ENCODE measurements at places on chromosomes 16 and 17. TPM values are rescaled to one million over a fixed set of nuclear protein-coding genes. Genes with fewer than 3 reads are reported as not detected.
A peak's percentile ranks its signal among the peaks of the same experiment; 100 is the strongest.

MYLK3 gene
- total RNA-seq: 1.4 TPM

FTO gene
- total RNA-seq: 67.2 TPM

SEC14L5 gene
- 0.72 TPM for total RNA-seq

HSD11B2 gene
- 1.4 TPM for total RNA-seq

FBXW10 gene
- total RNA-seq: 0.24 TPM

MAPK8IP3 gene
- 60.2 TPM for total RNA-seq

CMTM2 gene
- not detected for total RNA-seq

SRP68 gene
- 18.3 TPM for total RNA-seq

TP53TG3F gene
- total RNA-seq: 0.48 TPM

KRTAP9-2 gene
- not detected for total RNA-seq

GRCh38 chr17:4386406-4386805 lies 19.9 kb upstream of the UBE2G1 start:
- no peak for DNase-seq

DNA sequence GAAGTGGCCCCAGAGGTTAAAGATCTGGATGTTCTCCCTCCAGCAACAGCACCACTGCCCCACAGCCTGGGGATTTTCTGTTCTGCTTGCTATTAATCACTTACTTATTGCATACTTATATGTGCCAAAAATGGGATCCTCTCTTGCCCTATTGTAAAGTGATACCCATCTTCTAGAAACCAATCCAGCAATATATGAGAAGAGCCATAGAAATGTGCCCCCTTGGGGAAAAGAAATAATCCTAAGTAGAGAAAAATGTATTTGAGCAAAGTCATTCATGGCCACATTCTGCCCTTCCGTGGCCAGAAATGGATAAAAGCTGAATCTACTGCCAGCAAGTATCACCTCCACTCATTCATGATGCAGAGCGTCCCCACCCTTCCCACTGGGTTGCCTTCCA lies 20.9 kb downstream of the SOST start:
- DNase-seq: no peak

DNA sequence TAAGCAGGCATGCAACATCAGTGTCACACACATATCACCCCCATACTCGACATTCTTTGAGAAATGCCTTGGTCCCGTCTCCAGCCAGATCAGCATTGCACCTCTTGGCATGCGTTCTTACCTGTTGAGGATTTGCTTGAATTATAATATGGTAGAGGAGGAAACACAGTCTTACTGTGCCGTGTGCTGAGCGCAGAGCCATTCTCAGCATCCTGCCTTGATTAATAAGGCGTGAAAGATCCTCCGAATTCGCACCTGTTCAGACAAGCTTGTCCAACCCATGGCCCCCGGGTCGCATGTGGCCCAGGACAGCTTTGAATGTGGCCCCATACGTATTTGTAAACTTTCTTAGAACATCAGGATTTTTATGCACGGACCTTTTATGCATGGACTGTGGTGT lies 408.1 kb downstream of the WWOX start:
- DNase-seq: no peak

GRCh38 chr17:80116276-80116920 lies 15.0 kb downstream of the GAA start:
- DNase-seq: no peak

DNA sequence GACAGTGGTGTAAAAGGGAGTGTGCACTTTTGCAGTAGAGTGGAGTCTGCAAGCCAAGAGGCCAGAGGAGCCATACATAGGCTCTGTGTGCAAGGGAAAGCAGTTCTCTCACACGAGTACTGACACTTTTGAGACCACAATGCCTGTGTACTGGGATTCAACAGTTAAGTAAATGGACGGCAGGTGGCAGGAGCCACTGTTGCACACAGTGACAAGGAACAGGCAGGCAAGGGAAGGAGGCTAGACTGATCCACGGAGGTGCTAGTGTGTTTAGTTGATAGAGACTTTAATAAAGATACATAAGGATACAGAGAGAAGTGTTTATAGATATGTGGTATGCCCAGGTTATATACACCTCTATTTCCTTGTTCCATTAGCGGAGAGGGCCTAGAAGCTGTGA lies 67.0 kb downstream of the MPRIP start:
- DNase-seq: no peak

DNA sequence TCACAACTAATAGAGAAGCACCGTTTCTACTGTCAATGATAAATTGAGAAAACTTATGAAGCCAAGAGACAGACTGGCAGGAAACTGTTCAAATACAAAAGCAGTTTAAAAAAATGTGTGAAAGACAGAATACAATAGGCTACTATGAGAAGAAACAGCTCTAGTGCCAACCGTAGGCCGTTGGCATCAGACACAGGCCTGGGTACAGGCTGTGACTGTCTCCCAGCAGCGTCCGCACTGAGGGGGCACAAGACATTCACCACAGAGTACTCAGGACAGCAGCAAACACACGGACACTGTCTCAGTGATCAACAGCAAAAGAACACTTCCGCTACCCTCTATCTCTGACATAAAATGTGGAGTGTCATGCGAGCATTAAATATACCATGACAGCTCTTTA lies 7.8 kb upstream of the C1QBP start:
- DNase-seq: no peak

GRCh38 chr16:70407811-70408274 lies 31.1 kb downstream of the ST3GAL2 start:
- DNase-seq: no peak

DNA sequence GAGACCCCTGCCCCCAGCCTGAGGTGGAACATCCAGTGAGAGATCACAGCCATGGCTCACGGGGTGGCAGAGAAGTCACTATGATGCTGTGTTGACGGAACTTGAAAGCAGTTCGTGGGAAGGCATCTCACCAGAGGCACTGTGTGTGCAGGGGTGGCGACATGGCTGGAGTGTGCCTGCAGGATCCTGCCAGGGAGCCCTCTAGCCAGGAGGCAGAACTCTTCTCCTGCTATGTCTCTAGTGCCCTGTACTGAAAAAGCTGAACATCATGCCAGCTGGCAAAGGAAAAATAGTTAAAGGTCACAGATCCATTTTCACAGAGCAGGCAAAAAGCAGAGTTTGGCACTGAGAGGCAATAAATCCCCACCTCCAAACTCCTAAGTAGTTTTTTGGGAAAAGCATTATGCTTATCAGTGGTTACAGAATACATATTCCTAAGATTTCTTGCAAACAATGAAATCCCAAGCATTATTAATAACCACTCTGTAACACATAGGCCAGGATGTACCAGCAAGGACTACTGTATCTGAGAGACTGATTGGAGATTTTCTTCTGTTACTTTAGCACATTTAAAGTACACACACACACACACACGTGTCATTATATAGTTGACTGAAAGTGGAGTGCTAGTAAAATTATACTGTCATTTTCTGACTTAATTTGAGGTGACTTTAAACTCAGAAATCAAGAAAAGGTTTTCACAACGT lies 36.8 kb downstream of the TNRC6C start:
- DNase-seq: no peak

- no peak for DNase-seq
Observed at GRCh38 chr17:41692722-41693521, 4.2 kb downstream of the EIF1 start.

DNA sequence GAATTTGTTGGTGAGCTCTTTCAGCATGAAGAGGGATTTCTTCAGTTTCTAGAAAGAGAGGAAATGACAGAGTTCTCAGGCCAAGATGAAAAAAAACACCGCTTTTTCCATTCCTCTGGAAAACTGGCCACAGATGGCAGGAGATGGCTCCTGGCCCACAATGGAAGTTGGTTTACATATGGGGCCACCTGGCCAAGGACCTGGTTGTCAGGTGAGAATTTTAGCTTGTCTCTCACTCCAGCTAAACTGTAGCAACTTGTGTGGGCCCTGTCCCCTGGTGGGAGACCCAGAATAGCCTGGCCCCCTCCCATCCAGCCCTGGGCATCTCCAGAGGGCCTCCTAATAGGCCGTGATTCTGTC lies 33.6 kb downstream of the LGALS9 start:
- no peak for DNase-seq

GRCh38 chr16:25959221-25959620 lies 267.5 kb downstream of the HS3ST4 start:
- no peak for DNase-seq

DNA sequence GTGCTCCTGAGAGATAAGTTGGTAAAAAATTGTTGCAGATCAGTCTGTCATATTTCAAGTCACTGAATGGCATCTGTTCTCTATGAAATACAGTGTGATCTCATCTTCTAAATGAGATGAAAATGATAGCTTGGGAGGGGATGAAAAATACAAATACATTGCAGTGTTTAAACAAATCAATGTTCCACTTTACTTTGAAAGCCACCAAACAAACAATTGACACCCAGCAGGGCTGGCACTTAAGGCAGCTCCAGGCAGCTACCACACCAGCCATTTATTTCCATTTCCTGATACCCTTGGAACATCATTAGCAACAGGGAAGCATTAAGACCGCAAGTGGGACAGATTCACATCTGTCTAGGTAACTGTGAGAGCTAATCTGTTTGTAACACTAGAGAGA lies 827.6 kb upstream of the KIF2B start:
- no peak for DNase-seq

DNA sequence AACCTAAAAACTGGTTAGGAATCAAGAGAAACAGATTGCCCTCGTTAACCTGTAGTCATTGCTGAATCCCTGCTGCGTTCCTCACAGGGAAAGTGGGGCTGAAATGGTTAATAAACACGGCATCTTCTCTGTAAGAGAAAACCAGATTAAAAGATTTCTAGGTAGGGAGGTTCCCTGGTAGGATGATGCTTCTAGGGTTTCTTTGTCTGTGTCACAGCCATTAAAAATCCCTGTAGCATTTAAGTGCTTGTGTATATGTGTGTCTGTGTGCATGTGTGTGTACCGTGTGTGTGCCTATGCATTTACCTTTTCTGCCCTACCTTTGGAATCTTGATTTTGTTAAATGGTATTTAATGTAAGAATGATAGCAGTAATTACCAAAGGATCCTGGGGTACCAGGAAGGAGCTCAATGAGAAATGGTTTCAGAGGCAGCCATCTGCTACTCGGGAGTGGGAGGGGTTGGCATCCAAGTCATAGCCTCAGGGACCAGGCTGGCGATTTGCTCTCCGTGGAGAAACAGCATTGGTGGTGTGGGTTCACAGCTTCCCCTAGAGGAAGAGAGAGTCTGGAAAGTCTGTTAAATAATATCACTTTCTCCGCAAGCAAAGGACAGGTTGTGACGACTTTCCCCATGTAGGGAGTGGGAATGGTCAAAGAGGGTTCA lies 177.1 kb downstream of the HS3ST4 start:
- peak; percentile 12 for DNase-seq

DNA sequence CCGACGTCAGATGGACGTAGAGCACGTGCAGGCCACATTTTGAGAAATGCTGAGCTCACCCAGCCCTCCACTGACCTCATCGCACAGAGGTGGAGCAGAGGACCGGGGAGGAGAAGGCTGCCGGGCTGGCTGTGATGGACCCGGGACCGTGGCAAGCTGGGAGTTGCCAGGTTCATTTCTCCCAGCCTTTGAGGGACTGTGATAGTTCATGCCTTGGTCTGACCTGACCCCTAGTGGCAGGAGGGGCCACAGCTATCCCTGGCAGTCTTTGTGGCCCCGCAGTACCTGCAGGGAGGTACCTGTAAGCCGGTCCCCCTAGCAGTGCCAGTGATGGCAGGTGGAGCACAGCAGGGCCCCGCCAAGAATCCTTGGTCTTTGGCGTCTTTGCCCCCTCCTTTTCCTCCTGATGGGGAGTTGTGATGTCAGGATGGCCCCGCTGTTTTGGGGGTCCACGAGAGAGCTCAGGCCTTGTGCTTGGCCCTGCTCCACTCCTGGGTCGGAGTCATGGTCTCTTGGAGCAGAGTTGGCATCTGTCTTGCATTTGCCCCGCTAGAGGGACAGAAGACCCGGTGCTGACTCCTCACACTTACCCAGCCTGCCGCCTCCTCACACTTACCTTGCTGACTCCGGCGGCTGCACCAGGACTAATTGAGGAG lies 50.4 kb downstream of the OR1D5 start:
- peak; percentile 58 for DNase-seq

DNA sequence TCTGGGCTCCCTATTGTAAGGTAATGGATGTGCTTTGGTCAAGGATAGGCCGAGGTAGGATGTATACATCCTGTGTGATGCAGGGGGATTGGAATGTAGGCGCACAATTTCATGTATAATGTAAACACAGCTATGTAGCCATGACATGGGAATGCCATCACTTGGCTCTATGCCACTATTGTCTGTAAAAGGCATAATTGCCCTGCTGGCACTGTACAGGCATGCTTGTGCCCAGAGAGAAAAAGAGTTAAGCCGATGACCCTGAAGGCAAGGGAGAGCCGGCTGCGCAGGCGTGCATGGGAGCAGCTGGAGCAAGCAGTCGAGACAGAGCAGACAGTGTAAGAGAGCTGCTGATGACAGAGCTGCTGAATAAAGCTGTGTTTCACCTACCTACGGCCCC lies 212.5 kb upstream of the CPHXL start:
- no peak for DNase-seq

Measured in umbilical cord (tissue), 2 donors.